NCI-H524 treated with DMSO at 0.1 percent for 48 hours (cell line): ENCODE measurements at places on chromosomes 6 and 20.

GRCh38 chr6:87210979-87211378 is 55.6 kb downstream of the ZNF292 start:
- DNase-seq, result no peak

- no peak for DNase-seq
These were observed 6.0 kb upstream of the FOXS1 start for GRCh38 chr20:31851240-31851955.

GRCh38 chr20:7523288-7523687 is 417.0 kb downstream of the HAO1 start:
- DNase-seq, result no peak

DNA sequence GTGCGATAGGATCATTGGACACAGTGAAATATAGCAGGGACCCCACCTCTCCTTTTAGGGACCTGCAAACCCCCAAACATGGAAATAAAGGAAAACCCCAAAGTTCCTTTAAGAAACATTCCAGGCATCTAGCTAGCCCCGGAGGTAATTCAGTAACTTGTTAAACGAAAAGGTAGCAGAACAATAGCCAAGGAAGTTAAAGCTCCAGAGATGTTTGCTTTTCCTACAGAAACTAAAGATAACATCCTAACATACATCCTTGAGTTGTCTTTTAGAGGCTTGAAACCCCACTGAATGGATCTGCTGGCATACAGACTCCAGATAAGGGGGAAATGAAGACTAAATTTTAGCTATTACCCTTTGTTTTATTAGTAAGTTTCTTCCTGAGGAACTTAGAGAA is 51.0 kb downstream of the FAM184A start:
- DNase-seq, result no peak

DNA sequence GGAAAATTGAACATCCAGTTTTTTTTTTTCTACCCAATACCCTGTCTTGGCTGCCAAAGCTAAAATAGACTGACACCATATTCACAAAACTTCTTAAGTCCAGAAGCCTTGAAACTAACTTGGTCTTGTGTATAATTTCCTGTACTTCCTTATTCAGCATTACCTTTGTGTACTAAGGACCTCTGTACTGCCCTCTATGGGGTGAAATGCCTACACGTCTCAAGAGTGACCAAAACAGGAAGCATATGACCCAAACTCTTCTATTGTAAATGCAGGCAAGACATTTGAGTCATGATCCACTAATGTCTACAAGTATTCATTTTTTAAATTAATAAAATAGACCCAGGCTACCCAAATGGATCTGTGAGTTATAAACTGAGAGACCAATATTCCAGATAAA is 50.4 kb downstream of the HMGCLL1 start:
- DNase-seq, result no peak

- no peak for DNase-seq
These were observed 124.7 kb upstream of the SPACA1 start for GRCh38 chr6:87922947-87923330.

DNA sequence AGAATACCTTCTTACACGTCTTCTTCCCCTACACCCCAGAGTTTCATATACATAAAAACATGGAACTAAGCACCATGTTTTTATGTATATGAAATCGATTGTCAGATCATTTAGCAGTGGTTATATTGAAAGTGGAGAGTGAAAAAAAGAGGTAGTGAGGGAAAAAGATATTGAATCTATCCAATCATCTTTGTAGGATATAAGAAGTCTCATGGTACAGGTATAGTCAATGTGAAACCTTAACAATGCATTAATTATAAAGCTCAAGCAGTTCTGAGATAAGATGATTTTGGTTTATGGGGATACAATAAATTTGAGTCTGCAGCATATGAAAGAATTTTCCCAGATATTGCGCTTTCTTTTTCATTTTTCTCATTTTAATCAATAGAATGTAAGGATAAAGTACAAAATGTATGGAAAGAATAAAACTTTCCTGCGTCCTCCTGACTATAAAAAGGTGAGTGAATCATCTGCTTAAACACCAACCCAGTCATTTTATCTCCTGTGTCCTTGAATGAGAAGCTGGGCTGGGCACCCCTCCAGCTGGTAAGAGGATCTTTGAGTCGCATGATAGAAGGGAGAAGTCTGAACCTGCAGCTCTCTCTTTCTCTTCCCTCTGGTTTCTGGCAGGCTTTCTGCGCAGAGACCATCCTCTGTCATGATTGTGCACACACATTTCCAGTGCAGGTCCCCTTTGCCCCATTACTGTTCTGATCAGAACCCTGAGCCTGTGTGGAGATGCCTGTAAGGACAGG is 28.1 kb upstream of the AKIRIN2 start:
- no peak for DNase-seq

- DNase-seq, result no peak
These were observed 3.6 kb upstream of the MTCL3 start for GRCh38 chr6:127522714-127523113.

DNA sequence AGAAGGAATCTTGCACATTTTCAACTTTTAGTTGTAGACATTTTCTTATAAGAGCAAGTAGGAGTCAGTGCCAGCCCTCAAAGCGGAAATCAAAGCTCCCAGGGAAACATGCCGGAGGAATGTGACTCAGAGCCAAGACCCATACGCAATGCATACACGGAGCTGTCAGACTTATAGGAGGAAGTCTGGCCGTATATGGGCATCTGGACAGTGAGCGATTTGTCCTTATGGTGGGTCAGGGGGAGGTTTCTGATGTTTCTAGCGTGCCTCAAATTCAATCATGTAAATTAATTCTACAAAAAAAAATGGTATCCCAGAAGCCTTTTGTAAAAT is 3.6 kb upstream of the CCN2 start:
- no peak for DNase-seq

DNA sequence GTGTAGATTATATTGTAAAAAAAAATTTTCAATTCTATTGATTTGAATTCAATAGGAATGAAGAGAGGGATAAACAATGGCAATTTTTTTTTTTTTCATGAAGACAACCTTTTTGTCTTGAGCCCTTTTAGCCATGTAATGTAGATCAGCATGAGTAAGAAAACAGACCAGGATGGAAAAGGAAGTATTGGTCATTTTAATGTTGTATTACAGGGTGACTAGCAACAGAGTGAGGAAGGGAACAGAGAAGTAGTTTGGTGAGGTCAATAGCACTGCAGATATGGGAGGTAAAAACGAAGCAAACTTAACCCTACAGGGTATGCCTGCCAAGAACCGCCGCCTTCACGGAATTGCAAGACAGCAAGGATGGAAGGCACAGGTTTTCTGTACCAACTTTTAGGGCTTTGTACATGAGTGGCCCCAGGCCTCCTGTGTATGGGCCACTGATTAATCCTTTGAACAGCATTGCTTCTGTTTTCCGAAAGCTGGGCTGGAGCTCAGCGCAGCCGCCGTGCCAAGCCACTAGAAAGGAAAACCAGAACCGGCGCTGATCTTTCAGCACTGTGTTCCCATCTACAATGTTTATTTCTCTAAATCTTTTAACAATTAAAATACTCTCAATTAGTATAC is 383.7 kb downstream of the CENPW start:
- DNase-seq, result no peak

DNA sequence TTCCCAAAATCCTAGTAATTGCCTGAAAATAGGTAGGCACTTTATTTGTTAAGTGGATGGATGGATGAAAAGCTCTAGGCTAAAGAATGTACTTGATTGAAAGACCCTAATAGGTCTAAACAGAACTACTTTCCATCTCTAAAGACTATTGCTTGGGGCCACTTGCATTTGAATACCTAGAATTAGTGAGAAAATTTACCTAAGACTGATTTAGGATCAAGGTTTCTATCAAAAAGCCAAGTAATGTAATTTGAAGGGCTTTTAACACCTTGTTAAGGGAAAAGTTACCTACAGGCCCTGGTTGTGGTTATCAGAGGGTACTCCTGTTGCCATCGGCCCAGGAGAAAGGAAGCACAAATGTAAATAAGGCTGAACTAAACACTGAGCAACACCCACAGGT is 580.7 kb downstream of the LMBRD1 start:
- DNase-seq, result no peak

- DNase-seq, result no peak
These were observed 32.1 kb upstream of the COL21A1 start for GRCh38 chr6:56279331-56280080.

GRCh38 chr6:34396518-34396917 is 4.0 kb upstream of the NUDT3 start:
- DNase-seq, result no peak
